ENCODE measurements at places on chromosomes 3 and 15.
A peak's percentile ranks its signal among the peaks of the same experiment; 100 is the strongest.

DNA sequence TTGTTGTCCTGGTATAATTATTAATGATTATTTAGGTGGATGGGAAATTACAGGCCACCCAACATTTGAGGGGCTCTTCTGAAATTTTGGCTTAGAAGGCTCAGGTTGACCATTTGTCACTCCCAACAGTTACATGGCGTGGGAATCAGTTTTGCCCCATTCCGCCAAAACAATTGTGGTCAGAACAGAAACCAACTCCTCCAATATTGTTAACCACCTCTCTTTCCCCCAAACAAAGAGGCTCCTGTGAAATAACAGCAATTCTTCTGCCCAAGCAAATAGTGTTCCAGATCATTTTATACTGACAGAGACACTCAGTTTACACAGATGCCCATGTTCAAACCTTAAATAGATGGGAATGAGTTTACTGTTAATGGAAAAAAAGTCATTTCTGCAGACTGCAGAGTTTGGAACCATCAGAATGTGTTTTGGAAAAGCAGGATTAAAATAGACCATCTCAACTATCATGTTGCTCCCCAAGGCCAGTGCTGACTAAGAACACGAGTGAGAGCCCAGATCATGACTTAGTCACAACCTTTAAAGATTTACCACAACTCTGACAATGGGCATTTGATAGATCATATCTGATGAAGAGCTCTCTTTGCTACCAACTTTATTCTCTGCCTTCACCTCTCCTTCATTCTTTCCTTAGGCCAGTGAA, 102.1 kb downstream of the DUT start:
- no peak for DNase-seq

GRCh38 chr3:182908471-182908870, 71.9 kb downstream of the DCUN1D1 start:
- DNase-seq, result no peak

GRCh38 chr3:30437171-30437601, 169.2 kb upstream of the TGFBR2 start:
- DNase-seq, result no peak

- DNase-seq, result no peak
Observed at GRCh38 chr15:96977886-96978285, 647.4 kb downstream of the NR2F2 start.

DNA sequence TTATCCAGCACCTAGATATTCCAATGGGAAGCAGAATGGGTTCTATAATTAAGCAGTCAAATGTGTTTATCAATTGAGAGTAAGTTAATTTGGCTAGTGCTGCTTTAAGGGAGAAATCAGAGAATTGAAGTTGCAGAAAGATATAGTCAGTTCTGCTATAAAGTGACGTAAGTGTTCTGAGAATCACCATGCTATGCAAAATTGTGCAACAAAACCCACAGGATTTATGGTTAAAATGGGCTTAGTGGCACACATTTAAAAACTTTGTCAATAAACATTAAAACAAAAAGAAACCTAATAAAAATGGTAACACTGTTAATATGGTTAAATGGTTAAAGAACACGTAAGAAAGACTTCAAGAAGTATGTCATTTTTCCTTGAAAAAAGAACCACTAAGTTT, 74.5 kb downstream of the TMEM108 start:
- no peak for DNase-seq

DNA sequence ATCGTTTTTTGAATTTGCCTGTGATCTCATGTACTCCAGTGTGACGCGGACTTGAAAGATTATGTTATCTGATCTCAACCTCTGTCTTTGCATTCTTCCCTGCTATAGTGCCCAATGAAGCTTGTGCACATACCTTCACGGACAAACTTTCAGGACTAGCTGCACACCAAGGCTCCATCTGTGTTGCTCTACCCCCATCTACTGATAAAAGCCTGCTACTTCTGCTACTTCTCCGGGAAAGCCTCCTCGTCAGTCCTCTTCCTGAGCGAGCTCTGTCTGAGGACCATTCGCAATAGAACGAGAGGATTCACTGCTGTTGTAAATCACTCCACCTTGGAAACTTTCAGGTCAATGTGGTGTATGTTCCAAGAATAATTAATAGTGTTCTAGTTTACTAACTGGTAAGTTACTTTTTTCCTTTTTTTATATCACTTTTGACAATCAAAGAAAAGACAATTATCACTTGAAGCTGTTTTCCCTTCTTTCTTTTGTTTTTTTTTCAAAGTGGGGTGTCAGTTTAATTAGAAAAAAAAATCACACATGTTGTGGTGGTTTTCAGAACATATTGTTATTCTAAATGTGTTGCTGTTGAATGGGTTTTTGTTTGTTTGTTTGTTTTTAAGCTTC, 217.6 kb downstream of the ARRDC4 start:
- peak; percentile 21 for DNase-seq

DNA sequence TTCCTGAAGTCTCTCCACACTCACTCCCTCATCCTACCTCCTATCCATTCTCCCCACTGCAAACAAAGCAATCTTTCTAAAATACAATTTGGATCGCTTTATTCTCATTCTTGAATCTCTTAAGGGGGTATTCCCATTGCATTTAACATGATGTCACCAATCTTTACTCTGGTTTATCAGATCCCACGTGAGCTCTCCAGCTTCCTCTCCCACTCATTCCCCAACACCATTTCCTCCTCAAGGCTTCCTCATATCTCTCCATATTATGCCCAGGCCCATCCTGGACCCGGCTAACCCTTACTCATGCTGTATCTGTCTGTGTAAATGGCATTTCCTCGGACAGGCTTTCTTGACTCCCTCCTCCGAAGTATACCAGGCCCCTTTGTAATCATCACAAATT, 165.0 kb downstream of the CD47 start:
- no peak for DNase-seq

DNA sequence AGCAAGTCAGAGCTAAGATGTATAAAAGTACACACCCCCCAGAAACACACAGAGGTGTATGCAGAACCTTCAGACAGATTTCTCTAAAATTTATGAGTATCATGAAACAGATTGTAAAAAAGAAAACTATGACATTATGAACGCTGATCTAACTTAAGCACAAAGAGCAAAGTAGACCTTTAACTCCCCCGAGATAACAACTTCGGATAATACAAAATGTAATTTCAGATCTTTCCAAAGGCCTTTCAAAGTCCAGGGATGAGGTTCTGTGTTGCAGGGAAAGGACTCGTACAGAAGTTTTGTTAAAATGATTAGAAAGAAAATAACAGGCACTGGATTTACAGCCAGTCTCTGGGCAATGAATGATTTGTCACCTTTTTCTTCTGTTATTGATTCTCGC, 92.8 kb upstream of the FGF12 start:
- DNase-seq, result no peak

GRCh38 chr15:87498560-87498959, 758.0 kb downstream of the NTRK3 start:
- no peak for DNase-seq

GRCh38 chr3:76245073-76245472, 459.7 kb upstream of the ZNF717 start:
- DNase-seq, result no peak

- no peak for DNase-seq
Observed at GRCh38 chr3:48474619-48475018, 28.1 kb downstream of the ATRIP start.

GRCh38 chr3:52352566-52352965, 36.4 kb downstream of the DNAH1 start:
- no peak for DNase-seq

GRCh38 chr3:7790141-7790540, 711.5 kb upstream of the LMCD1 start:
- DNase-seq, result no peak

- no peak for DNase-seq
Observed at GRCh38 chr15:51992953-51993352, 21.4 kb upstream of the LEO1 start.

GRCh38 chr15:34203305-34203704, 6.6 kb downstream of the KATNBL1 start:
- DNase-seq, result no peak

- no peak for DNase-seq
Observed at GRCh38 chr15:41809121-41809520, 18.8 kb upstream of the JMJD7 start.

DNA sequence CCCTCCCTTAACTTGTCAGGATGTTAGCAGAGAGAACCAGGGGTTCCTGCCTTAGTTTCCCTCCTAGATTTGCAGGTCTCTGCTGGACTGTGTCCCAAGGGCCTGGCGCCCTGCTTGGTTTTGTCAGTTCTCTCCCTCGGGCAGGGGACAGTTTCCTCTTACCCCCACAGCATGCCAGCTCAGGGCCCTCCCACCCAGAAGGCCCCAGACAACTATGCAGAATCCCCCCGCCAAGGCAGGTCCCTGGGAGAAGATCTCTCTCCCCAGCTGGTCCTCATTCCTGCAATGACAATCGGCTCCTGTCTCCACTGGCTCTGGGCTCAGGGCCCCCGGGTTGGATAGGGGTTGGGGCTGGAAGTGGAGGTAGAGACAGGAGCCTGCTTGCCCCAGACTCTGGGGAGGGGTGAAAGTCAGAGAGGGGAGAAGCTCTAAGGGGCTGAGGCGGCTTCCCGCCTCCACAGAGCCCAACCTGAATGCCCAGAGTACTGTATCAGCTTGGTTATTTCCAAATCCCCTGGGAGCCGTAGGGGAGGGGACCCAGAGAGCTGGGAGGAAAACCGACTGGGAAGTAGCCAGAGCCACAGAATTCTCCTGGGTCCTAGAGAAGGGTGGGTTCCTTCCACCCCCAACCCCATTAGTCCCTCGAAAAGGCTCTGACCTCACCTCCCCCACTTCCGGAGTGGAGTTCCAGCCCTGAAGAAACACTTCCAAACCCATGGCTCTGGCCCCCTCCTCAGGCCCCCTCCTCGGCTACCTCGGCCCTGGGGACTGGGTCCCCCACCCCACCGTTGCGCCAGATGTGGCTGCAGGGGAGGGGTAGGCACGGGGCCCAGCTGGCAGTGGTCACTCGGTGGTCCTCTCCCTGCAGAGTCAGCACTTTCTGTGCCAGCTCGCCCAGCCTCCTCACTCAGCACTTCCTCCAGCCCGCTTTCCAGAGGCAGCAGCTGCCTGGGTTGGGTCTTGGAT, 3.8 kb upstream of the LOXL1 start:
- DNase-seq, result no peak

DNA sequence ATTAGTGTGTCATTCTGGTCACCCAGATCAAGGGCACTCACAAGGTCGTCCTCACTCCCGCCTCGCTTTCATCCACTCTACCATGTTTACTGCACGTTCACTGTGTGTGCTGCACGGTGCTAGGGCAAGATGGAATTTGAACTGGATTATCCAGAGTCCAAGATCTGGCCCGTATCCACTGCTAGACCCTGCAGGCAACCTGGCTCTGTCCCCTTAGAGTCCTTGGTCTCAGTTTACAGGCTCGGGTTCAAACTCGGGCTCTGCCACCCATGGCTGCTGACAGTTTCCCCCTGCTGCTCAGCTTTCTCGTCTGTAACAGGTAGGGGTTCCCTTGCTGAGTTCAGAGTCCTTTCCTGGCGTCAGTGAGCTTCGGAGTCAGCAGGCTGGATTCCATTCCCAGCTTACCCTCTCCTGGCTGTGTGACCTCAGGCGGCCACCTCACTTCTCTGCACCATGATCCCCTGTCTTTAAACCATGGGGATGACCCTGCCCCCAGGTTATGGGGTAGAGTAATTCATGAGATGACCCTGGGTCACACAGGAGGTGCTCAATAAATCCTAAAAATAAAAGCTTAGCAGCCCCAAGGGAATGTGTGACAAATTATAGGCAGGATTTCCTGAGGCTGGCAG, 79.6 kb upstream of the SLC6A6 start:
- no peak for DNase-seq

- no peak for DNase-seq
Observed at GRCh38 chr3:19688767-19689166, 245.2 kb downstream of the EFHB start.

DNA sequence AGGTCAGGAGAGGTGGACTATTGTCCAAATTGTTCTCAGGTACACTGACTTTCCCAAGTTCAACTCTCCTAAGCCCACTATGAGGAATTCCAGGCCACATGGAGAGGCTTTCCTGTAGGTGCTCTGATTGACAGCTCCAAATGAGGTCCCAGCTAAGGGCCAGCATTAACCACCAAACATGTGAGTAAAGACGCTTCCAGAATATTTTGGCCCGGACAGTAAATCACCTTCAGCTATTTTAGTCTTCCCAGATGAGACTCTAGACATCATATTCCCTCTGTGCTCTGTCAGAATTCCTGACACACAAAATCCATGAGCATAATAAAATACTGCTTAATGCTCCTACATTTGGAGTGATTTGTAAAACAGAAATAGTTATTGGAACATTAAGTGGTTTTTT, 135.5 kb downstream of the TGFBR2 start:
- no peak for DNase-seq

GRCh38 chr3:197516517-197516889, 39.3 kb downstream of the BDH1 start:
- peak; percentile 50 for DNase-seq

- no peak for DNase-seq
Observed at GRCh38 chr15:59993950-59994401, 10.1 kb upstream of the FOXB1 start.

- peak; percentile 50 for DNase-seq
Observed at GRCh38 chr3:81492040-81492439, 269.4 kb downstream of the GBE1 start.

DNA sequence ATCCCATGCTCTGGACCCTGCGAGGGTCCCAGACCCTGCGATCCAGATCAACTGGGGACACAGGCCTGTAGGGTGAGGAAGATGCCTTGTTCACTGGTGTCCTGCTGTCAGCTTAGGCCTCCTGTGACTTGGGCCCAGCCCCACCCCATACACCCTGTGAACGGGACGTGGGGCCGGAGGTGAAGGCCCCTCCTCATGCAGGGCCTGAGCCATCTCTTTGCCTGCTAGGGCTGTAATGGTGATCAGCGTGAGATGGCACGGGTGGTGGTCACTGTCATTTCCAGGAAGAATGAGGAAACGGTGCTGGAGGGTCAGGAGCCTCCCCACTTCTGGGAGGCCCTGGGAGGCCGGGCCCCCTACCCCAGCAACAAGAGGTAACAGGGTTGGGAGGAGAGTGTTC, 12.4 kb downstream of the VILL start:
- no peak for DNase-seq

GRCh38 chr15:75731248-75732151, 18.9 kb upstream of the CSPG4 start:
- no peak for DNase-seq

GRCh38 chr3:52866427-52866826, 30.9 kb downstream of the STIMATE start:
- no peak for DNase-seq

DNA sequence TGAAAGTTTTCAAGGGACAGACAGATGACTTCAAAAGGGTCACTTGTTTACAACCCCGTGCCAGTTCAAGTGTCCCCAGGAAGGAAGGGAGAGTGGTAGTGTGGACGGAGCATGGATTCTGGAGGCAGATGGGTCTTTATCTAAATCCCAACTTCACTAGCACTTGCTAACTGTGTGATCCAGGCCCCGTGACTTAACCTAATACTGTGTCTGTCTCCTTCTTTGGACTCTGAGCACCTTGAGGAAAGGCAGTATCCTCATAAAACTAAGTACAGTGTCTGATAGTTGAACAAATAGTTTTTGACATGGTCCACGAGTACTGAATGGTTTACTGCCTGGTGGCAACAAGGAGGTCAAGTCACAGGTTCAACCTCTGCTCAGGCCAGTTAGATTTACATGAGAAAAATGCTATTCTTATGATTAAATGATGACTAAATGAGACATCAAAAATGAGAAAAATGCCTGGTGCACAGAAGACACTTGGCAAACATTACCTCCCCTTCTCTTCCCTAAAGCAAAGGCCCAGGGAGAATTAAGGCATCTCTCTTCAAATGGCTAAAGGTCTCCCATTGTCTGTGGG, 48.9 kb downstream of the ABCC5 start:
- DNase-seq, result no peak

All from GM04503 (cell line).